Progenitor cell of endocrine pancreas (in vitro differentiated cells): ENCODE measurements at places on chromosomes 11 and 22. TPM values are rescaled to one million over a fixed set of nuclear protein-coding genes. Genes with fewer than 3 reads are reported as not detected.

Gene MPZL2
- 22.4 and 22.9 TPM in 2 replicates for total RNA-seq

DNA sequence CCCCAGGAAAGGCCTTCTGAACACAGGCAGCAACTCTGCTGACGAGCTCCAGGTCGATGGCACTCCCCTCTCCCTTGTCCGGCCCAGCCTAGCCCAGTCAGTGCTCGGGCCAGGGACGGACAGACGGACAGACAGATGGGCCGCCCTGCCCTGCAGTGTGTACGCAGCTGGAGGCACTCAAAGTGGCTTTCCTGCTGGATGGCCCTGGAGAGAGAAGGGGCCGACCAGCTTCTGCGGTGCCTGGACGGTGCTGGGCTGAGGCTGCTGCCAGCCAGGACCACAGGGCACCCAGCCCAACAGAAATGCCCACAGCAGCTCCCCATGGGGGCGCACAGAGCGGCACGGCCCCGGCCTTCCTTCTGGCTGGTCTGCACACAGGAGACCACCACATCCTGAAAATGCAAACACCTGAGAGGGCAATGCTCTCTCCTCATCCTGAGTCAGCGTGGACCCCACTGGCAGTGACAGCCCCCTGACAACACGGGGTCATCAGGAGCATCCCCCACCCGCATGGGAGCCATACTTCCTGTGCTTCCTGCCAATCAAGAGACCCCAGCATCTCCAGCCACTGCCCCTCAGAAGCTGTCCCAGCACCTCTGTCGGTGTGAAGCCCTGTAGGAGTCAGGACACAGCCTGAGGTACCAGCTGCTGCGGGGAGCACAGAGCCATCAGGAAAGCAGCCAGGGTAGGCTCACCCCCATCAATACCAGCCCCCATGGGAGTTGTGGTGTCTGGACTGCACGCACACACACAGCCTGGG is 692 bp upstream of the MOB2 start:
- no peaks in the 10 kb centered on the region for H3K36me3 ChIP-seq
- H3K4me3 ChIP-seq = no peak overlapping the region
- peaks cover 6% of the 10 kb centered on the region for H3K4me1 ChIP-seq

- H3K27ac ChIP-seq = peak overlapping the region; percentile 11
- no peak overlapping the region for H3K4me3 ChIP-seq
- H3K36me3 ChIP-seq = no peaks in the 10 kb centered on the region
- peaks cover 17% of the 10 kb centered on the region for H3K4me1 ChIP-seq
- peaks cover 18% of the 10 kb centered on the region for H3K27me3 ChIP-seq
These were observed 13.6 kb downstream of the P2RY6 start for GRCh38 chr11:73285721-73286120.

- H3K27me3 ChIP-seq = no peaks in the 10 kb centered on the region
- DNase-seq = no peak
- H3K27ac ChIP-seq = no peak overlapping the region
- no peak overlapping the region for H3K4me3 ChIP-seq
- peaks cover 40% of the 10 kb centered on the region for H3K4me1 ChIP-seq
These were observed 31.5 kb downstream of the EHF start for GRCh38 chr11:34652191-34652973.

DNA sequence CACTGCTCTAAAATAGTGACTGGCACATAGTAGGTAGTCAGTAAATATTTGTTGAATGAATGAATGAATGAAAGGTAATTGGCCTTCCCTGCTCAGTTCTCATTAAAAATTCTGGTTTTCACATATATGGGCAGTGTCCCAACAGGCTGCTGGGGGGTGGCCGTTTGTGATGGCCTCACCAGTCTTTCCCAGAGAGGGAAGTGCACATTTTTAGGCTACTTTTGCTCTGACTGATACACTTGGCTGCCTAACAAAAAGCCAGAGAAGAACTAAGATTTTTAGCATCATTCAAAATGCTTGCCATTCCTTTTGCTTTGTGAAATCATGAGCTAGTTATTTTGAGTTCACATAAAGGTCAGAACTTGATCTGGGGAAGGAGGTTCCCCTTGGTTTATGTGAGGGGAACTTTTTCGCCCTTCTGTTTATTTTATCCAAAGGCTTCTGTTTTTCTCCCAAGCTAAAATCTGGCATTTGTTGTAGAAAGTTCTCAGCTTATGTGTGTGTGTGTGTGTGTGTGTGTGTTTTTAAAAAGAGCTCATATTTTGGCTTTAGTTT is 83.1 kb downstream of the PTPRJ start:
- H3K27me3 ChIP-seq = no peaks in the 10 kb centered on the region
- no peak for DNase-seq
- peak overlapping the region; percentile 86 for H3K27ac ChIP-seq

- peaks cover 3% of the 10 kb centered on the region for H3K4me1 ChIP-seq
- DNase-seq = peak; percentile 60
- H3K4me3 ChIP-seq = no peak overlapping the region
- no peak overlapping the region for H3K27ac ChIP-seq
- H3K36me3 ChIP-seq = no peaks in the 10 kb centered on the region
These were observed 205.9 kb downstream of the ST3GAL4 start for GRCh38 chr11:126561327-126561893.

- H3K4me3 ChIP-seq = no peak overlapping the region
- no peak overlapping the region for H3K27ac ChIP-seq
- no peaks in the 10 kb centered on the region for H3K36me3 ChIP-seq
These were observed 23.4 kb downstream of the KRTAP5-5 start for GRCh38 chr11:1652771-1653540.

Gene SLC22A8
- total RNA-seq = 2.4 and 4.1 TPM in 2 replicates

DNA sequence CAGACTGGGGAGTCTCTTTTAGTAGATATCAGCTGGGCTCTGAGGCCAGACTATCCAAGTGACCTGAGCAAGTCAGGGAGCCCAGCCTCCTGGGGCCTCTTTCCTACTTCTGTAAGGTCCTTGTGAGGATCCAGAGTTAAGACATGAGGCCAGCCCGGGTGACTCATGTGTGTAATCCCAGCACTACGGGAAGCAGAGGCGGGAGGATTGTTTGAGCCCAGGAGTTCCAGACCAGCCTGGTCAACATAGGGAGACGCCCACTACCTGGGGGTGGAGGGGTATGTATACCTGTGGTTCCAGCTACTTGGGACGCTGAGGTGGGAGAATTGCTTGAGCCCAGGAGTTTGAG is 36.9 kb upstream of the POLA2 start:
- H3K27ac ChIP-seq = no peak overlapping the region
- no peak overlapping the region for H3K4me3 ChIP-seq
- peaks cover 4% of the 10 kb centered on the region for H3K27me3 ChIP-seq

GRCh38 chr11:61266602-61267001 is 25.6 kb downstream of the PGA5 start:
- H3K27me3 ChIP-seq = no peaks in the 10 kb centered on the region
- peaks cover 10% of the 10 kb centered on the region for H3K36me3 ChIP-seq
- no peak for DNase-seq
- no peak overlapping the region for H3K27ac ChIP-seq
- peaks cover 3% of the 10 kb centered on the region for H3K4me1 ChIP-seq

Gene SPON1
- total RNA-seq = 13.3 and 13.7 TPM in 2 replicates
